Activated CD4-positive, alpha-beta T cell treated with anti-CD3 and anti-CD28 coated beads, Interleukin-2, amount 50 U/mL, for 24 hours (primary cell): ENCODE measurements at places on chromosomes 12 and 14.

- DNase-seq, result no peak
Observed at GRCh38 chr12:107311682-107312081, 218.3 kb upstream of the CRY1 start.

DNA sequence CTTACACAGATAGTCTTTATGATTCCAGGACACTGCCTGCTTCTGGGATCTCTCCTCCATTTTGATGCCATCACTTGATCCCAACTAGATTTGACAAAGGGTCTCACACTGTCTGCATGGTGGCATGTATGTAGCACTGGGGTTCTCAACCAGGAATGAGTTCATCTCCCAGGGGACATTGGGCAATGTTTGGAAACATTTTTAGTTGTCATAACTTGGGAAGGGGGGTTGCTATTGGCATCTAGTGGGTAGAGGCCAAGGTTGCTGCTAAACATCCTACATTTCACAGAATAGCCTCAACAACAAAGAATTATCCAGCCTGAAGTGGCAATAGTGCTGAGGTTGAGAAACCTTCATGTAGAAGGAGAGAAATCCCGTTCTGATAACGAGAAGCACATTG lies 376.2 kb downstream of the DPF3 start:
- no peak for DNase-seq

- DNase-seq, result no peak
Observed at GRCh38 chr12:97299847-97300246, 162.8 kb upstream of the RMST start.

DNA sequence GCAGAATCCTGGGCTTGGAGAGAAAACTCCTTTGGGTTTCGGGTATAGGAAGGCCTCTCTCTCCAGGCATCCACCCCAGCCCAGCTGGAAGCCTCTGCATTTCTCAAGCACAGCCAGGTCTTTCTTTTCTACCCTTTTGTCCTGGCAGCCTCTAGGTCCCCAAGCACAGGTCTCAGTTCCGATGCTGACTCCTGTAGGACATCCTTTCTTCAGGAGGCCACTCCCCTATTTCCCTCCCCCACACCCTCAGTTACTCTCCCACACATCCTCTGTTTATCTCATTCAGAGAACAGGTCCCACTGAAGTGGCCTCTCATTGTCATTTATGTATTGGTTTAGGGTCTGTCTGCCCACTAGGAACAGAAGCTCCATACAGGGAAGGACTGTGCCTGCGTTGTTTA lies 352.6 kb downstream of the VRK1 start:
- no peak for DNase-seq
